ENCODE measurements at places on chromosomes 4 and X.

DNA sequence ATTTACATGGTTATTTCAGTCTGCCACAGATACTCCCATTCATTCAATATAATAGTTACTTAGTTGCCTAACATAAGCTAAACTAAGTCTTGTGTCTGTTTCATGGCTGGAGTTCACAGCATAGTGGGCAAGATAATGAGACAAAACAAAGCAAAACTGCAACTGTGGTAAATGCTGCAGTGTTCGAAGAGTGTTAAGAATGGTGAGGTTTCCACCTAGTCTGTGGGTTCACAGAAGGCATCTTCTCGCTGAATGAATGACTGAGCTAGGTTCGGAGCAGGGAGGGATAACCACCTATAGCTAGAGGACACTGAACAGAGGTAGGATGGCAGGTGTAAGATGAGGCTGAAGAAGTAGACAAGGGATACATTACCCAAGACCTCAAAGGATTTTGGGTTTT lies 171.0 kb downstream of the FBXW7 start:
- no peak for DNase-seq

GRCh38 chrX:53039236-53039635 lies 9.4 kb upstream of the GPR173 start:
- no peak for DNase-seq

DNA sequence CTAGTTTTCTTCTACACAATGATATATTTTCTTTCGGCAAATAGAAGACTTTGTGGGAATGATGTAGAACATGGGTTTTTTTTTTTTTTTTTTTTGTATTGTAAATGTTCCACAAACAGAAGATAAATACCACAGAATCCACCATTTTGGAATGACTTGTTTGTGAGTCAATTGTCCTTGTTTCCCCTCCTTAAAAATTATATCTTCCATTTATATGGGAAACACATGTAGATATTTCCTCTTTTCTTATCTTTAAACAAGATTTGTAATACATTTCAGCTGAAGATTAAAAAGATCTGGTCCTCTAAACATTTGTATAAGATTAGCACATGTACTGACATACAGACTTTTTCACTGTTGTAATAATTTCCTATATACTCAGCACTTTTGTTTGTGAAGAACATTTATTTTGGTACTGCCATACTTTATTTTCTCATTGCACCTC lies 304.6 kb downstream of the SPRY1 start:
- DNase-seq = no peak

- DNase-seq = no peak
Observed at GRCh38 chrX:95907081-95907480, 777.6 kb upstream of the DIAPH2 start.

GRCh38 chrX:121546317-121546716 lies 498.9 kb downstream of the GLUD2 start:
- no peak for DNase-seq

DNA sequence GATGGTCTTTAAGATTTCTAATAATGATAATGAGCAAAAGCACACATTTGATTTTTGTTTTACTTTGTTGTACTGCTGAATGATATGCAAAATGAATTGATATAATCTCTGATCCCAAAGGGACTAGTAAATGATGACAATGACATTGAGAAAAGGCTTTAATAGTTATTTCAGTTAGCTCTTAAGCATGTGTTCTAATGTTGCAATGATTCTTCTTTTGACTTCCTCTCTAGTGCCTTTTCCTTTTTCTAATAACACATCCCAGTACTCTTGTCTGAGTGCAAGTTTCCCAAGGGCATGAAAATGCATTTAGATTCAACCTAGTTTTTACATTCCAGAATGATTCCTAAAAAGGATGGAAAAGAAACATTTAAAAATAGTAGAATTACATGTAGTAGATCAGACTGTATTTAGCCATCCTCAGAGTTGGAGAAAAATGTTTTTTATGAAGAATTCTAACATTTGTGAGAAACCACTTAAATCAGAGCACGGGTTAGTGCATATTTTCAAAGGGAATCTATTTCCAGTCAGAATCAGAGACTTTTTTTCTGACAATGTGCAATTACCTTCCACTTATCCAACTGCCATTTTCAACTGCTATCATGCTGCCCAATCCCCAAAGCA lies 508.8 kb downstream of the C4orf33 start:
- no peak for DNase-seq

DNA sequence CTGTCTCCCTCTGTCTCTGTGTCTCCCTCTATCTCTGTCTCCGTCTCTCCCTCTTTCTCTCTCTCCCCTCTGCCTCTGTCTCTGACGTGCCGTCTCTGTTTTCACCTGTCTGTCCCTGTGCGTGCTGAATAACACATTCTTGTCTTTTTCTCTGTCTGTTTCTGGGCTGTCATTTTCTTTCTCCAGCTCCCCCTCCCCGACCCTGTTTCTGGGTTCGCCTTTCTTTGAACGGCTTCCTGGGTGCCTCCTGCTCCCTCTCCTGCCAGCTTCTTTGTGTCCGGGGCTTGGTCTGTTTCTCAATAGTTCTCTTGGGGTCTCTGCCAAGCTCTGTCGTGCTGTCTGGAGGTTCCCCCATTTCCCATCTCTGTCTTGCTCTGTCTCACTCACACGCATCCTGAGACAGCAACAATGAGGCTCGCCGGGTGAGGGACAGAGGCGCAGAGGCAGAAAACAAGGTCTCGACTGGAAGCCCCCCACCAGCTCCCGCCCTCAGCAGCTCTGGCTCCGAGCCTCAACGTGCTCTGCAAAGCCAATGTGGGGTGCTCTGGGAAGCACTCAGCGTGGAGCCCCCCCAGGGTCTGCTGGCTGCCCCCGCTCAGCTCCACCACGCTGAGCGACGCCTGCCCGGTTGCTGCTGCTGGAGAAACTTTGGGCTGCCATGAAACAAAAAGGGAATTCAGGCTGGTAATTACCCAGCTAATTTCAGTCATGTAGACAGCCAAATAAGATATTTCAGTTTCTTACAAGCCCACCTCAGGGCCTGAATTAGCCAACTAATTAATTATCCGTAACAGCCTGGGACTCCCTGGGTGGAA lies 3.4 kb downstream of the CPLX1 start:
- DNase-seq = no peak

- DNase-seq = no peak
Observed at GRCh38 chr4:83371936-83372335, 37.3 kb upstream of the HPSE start.

- no peak for DNase-seq
Observed at GRCh38 chr4:19009881-19010280, 988.3 kb upstream of the LCORL start.

DNA sequence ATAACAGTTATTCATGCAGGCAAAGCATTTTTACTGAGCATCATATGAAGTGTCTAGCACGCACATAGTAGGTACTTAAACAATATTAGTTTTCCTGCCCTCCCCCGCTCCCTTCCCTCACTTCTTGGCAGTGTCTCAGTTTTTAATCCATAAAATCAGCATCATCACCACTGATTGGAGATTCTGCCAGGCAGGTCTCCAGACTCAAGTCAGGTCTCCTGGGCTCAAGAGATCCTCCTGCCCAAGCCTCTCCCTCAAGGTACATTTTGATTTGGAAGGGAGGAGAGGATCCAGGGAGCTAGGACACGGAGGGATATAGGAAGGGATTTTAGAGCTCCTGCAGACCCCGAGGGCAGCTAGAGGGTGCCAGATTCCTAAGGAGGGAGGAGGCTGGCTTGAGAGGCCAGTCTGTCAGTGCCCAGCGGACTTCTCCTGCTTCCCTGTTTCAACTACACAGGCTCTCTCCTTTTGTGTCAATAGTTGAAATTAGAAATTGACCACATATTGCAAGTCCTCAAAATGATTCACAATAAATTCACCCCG lies 4.4 kb upstream of the FAT1 start:
- DNase-seq = no peak

GRCh38 chrX:23434356-23434884 lies 99.8 kb downstream of the PTCHD1 start:
- no peak for DNase-seq

DNA sequence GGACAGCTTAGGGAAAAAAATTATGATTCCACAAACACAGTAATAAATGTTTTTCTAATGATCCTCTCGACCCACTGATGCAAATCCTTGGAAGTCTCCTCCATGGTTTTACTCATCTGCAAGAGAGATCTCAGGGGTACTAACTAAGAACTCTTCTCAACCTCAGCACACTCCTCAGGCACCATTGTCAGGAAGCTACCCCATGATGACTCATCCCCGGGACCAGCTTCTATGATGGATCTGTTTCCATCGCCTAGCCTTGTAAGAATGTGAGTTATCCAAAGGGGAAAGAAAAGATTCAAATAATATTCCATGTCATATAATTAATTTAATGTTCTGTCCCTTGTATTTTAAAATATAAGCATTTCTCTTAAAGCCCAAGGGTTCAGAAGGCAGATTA lies 816.1 kb upstream of the IGFBP7 start:
- no peak for DNase-seq

DNA sequence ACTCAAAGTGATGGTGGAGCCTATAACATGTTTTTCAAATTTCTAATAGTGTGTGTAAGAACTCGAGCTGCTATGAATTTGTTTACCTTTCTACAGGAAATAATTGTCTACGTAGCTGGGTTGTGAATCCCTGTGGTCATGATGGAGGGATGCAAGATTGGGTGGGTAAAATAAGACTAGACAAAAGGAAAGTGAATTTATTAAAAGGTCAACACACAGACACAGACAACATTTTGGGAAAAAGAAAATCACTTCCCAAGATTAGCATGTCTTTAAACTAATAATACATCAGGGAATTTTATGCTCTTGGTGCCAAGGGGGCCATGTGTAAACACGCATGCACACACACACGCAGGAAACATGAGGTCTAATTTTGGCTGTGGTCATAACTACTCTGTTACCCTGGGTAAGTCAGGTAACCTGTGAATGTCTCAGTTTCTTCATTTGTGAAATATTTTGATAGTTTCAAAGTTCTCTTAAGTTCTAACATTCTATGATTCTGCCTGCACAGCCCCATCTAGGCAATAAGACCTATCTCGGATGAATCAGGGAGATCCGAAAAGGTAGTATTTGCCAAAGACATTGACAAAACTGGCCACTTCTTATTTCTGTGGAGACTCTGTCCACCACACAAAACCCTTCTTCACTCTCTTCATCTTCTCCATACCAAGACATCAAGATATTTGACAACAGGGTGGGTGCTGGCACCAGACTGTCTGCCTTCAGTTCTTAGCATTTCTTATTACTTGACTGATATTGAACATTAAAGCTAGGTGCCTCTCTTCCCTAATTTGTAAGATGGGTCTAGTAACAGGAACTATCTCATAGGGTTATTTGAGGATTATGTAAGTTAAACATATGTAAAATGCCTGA lies 1.6 kb upstream of the UNC5C start:
- DNase-seq = no peak

DNA sequence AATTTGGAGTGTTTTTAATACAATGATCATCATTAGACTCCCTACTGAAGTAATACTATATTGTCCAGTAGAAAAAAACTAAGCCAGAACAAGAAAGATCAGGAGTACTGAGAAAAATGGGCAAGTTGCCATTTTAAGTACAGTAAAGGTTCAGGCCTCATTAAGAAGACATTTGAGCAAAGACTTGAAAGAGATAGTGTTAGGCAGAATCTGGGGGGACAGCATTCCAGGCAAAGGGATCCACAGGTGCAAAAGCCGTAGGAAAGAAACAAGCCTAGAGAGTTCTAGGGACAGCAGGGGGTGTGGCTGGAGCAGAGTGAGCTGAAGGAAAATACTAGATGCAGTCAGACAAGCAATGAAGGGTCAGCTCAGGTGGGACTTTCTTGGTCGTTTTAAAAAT lies 58.1 kb upstream of the INTU start:
- DNase-seq = no peak

GRCh38 chrX:122771933-122772332 lies 412.1 kb upstream of the GRIA3 start:
- DNase-seq = no peak

GRCh38 chrX:7146703-7147412 lies 654 bp upstream of the STS start:
- DNase-seq = no peak

GRCh38 chrX:11239230-11239629 lies 54.0 kb upstream of the AMELX start:
- DNase-seq = no peak

DNA sequence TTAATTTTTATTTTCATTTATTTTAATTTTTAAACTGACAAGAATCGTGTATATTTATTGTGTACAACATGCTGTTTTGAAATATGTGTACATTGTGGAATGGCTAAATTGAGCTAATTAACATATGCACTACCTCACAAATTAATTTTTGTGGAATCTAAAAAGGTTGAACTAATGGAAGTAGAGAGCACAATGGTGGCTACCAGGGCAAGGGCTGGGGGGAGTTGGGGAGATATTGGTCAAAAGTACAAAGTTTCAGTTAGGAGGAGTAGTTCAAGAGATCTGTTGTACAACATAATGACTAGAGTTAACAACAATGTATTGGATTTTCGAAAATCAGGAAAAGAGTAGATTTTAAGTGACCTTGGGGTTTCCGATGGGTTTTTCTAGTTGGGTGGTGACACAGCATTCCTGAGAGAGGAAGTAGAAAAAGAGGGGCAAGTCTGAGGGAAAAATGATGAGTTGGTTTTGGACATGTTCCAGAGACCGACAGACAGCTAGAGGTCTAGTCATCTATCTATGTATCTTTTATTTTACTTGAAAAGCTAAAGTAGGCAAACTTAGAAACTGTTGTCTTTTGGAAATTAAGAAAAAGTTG lies 23.2 kb downstream of the APOO start:
- no peak for DNase-seq

- DNase-seq = no peak
Observed at GRCh38 chr4:185036842-185037241, 18.6 kb downstream of the HELT start.

GRCh38 chr4:71243091-71243833 lies 95.6 kb upstream of the SLC4A4 start:
- no peak for DNase-seq

- no peak for DNase-seq
Observed at GRCh38 chr4:35556387-35556786, 687.9 kb downstream of the ARAP2 start.

DNA sequence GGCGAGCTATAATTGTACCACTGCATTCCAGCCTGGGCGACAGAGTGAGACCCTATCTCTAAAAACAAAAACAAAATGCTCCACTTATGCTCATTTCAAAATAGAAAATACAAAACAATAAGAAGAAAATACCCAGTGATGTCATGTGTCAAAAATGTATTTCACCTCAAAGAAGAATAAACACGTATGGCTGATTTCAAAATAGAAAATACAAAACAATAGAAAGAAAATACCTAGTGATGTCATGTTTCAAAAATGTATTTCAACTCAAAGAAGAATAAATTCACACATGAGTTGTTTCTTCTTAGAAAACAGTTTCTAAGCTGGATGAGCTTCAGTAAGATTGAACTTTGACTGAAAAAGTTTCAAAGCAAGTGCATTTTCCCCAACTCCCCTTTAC lies 20.3 kb upstream of the PDCL2 start:
- DNase-seq = no peak

Data from esophagus squamous epithelium (tissue), 5 donors.